ENCODE measurements at places on chromosomes 2 and 18.
A peak's percentile ranks its signal among the peaks of the same experiment; 100 is the strongest.

- DNase-seq, result no peak
Measured at GRCh38 chr2:189115126-189115525, 64.4 kb downstream of the COL5A2 start.

- no peak for DNase-seq
Measured at GRCh38 chr18:58438958-58439300, 190.0 kb downstream of the ALPK2 start.

GRCh38 chr2:105446501-105446900 lies 47.6 kb upstream of the FHL2 start:
- DNase-seq, result no peak

DNA sequence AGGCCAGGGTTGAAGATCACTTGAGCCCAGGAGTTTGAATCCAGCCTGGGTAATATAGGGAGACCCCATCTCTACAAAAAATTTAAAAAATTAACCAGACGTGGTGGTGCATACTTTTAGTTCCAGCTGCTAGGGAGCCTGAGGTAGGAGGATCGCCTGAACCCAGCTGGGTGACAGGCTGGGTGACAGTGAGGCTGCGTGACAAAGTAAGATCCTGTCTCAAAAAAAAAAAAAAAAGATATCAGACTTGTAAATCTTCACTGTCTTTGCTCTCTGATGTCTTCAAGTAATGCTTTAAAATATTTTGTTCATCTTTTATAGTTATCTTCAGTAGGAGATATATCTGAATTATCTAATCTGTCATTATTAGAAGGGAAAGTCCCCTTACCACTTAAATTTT lies 10.5 kb downstream of the CAMKMT start:
- DNase-seq, result no peak

- no peak for DNase-seq
Measured at GRCh38 chr2:3099860-3100234, 277.8 kb downstream of the EIPR1 start.

- no peak for DNase-seq
Measured at GRCh38 chr2:230077851-230078547, 9.3 kb upstream of the SLC16A14 start.

DNA sequence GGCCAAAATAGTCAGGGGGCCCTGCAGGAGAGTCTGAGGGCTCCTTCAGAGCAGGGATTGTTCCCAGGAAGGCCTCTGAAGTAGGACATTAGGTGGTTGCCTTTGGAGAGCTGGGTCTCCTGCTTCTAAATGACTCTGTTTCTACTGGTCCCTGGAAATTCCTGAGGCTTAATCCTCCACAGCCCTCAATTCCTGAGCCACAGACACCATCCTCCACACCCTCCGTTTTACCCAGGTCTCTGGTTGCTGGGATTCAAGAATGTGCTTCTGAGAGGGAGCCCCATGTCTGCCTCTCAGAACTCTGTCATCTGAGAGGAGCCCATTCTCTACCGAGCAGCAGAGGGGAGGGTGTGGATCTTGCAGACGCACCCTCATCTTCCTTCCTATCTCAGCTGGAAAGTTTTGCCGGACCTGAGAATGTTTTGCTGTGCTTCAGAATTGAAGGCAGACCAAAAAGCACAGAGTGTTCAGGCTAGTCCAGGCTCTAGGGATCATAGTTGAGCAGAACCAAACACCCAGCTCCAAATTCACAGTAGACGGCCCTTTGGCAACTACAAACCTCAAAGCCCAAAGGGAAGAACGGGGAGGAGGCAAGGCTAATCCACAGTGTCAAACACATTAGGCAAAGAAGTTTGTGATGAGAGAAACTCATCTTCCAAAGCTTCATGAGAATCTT lies 8.1 kb downstream of the VIT start:
- DNase-seq, result no peak

DNA sequence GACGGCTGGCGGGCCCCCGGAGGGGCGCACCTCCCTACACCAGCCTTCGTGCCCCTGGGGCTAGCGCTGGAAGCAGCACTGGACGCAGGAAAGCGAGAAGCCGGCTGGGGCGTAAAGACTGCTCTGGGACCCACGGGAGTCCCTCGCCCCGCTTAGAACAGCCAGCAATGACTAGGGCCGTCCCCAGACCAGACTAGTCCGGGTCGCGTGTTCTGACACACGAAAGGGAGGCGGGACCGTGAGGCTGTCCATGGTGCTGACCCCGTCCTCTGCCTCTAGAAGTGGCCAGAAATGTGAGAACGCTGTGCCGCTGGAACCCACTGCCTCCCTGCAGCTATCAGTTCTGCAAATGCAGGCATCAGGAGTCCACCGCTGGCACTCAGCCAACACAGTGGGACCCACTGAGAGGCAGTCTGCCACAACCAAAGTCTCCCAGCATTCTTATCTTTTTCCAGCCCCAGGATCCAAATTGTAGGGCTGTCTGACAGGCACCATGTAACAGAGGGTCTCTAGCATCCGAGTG lies at the start of gene UCN:
Gene UCN, minus strand, starts transcription at position 87 of the 523 bp plus-strand sequence. CDS start 550 bp downstream, outside the sequence.
- DNase-seq, result peak; percentile 13

DNA sequence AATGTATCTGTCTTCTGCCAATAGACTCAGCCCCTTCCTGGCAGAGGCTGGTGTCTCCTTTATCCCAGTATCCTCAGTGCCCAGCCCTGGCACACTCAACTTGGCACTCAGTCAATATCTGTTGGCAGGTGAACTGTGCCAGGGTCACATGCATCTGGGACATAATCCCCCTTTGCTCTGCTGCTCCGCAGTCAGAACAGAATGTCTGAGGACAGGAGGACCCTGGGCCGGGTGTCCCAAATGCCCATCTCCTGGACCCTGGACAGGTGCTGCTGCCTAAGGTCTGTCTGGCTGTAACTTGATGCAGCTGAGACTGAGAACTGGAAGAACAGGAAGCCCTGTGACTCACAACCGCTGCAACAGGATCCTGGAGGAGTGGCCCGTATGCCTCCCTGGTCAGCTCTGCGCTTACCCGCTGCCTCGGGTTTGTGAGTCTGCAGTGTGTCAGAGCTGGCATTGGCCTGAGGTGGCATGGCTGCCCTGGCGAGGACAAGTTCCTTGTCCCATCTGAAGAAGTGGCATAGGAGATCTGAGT lies 11.4 kb downstream of the HK2 start:
- no peak for DNase-seq

DNA sequence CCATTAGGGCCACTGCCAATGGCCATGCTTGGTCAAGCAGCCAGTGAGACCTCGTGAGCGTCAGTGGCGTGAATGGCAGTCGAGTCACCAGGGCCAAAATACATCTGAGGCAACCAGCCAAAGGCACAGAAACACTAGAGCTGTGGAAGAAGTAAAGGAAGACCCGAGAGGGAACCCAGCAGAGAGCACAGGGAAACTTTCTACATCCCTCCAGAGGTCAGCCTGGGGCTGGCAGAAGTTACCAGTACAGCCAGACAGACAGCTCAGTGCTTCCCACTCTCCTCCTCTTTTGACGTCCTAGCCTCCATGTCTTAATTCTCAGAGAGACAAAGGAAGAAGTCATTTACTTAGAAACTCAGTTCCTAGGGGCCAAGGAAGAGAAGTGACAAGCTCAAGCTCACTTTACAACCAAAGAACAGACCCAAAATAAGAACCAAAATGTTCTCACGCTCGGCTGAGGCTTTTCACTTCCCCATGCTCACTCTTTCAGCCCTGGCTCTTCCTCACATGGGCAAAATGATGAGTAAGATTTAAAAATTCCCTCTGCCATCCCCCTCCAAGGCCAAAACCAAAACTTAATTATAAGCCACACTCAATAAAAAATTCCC lies 8.7 kb downstream of the CYRIA start:
- no peak for DNase-seq

GRCh38 chr2:97734061-97735051 lies 21.0 kb downstream of the ZAP70 start:
- no peak for DNase-seq

GRCh38 chr2:98004613-98005012 lies 8.9 kb upstream of the TMEM131 start:
- no peak for DNase-seq

DNA sequence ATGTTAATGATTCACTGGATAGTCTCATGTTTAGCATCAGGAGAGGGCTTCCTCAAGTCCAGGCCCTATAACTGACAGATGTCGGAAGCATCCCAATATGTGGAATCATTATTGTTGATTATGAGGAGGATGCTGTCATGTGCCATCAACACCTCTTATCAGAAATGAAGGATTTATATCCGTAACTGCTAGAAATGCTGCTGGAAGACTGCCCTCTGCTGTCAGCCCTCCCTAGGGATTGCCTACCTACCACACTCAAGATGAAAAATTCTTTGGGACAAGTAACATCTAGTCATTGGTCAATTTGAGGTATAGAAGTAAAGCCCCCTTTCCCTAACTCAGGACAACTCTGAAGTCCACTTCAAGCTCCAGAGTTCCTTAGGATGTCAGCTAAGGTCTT lies 1166.5 kb upstream of the NXPH2 start:
- no peak for DNase-seq

DNA sequence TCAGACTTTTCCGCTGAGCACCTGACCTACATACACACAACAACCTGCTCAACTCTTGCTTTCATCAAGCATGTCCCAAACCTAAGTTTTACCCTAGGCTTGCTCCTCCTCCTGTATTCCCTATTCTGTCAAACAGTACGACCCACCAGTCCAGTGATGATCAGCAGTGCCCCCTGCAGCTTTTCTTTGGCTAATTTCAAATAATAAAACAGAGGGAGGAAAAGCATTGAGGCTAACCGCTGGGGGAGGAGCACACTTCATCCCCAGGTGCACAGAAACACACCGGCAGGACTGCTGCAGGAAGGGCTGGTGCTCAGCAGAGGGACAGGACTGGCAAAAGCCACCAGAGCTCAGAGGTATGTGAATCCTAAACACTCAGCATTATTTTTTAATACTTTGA lies 21.2 kb downstream of the E2F6 start:
- no peak for DNase-seq

GRCh38 chr18:2381539-2381938 lies 189.8 kb downstream of the METTL4 start:
- no peak for DNase-seq

DNA sequence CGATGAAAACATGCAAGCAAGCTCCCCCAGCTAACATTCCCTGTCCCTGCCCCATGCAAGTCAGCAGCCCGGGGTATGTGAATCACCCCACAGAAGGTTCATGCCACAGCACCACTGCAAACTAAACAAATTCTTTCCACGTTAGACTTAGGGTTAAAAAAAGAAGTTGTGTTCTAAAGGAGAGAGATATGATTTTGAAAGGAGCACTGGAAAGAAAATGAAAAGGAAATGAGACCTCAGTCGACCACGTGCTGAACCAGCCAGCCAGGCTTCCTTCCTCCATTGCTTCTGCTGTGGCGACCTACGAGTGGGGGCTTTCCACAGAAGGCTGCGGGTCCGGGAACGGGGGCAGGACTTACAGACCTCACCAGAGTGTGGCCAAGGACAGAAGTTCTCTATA lies 52.0 kb downstream of the ARL4C start:
- no peak for DNase-seq

- DNase-seq, result no peak
Measured at GRCh38 chr2:189841019-189841418, 56.8 kb downstream of the PMS1 start.

GRCh38 chr2:11876889-11877288 lies 130.5 kb downstream of the LPIN1 start:
- DNase-seq, result no peak

DNA sequence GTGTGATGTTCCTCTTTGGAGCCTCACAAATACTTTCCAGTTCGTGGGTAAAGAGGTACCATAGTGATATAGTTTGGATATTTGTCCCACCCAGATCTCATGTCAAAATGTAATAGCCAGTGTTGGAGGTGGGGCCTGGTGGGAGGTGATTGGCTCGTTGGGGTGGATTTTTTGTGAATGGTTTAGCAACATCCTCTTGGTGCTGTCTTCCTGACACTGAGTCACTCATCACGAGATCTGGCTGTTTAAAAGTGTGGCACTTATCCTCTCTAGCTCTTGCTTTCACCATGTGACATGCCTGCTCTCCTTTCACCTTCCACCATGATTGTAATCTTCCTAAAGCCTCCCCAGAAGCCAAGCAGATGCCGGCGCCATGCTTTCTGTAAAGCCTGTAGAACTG lies 3.0 kb upstream of the CCDC93 start:
- DNase-seq, result no peak

DNA sequence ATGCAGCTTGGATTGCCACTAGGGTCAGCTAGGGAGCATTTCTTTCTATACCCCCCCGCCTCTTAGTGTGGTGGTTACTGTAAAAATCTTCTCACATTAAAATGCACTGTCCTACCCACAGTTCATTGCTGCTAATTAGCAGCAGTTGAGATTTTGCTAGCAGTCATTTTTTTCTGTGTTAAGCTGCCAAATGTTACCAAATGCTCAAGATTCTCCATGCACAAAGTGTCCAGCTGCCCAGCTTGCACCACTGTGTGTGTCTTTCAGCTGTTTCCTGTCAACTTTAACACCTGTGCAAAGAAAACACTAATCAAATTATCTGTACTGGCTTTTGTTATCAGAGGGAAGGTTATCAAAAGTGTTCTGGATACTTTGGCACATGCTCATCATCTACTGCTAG lies 679.3 kb downstream of the NR4A2 start:
- no peak for DNase-seq

DNA sequence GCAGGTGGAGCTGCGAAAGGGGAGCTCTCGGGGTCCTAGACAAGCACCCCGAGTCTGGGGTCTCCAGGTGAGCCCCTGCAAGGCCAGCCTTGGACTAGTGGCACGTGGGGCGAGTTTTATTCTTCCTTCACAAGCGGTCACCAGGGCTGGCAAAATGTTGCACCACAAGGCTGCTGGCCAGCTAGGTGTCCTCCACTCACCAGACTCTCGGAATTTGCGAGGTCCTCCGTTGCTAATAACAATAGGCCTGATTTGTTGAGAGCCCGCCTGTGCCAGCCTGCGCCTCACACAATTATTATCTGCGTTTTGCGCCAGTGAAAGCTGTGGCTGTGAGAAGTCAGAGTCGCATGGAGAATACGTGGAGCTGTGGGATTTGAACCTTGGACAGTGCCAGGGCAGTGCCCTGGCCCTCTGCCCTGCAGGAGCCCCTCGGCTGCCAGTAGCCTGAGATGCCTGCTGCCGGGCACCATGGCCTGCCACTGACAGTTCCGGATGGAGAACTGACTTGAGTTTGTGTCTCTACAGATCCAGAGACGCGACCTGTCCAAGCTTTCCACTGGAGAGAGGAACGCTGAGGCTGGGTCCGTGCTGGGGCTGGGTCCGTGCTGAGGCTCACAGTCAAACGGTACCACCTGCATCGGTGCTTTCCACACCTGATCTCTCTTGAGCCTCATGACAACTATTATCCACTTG lies 77.6 kb upstream of the ODC1 start:
- no peak for DNase-seq

- no peak for DNase-seq
Measured at GRCh38 chr2:235949567-235950472, 218.4 kb downstream of the GBX2 start.

- no peak for DNase-seq
Measured at GRCh38 chr2:198186257-198186656, 381.9 kb downstream of the PLCL1 start.

All from erythroblast (primary cell).